ENCODE measurements at places on chromosomes 3 and 15.

DNA sequence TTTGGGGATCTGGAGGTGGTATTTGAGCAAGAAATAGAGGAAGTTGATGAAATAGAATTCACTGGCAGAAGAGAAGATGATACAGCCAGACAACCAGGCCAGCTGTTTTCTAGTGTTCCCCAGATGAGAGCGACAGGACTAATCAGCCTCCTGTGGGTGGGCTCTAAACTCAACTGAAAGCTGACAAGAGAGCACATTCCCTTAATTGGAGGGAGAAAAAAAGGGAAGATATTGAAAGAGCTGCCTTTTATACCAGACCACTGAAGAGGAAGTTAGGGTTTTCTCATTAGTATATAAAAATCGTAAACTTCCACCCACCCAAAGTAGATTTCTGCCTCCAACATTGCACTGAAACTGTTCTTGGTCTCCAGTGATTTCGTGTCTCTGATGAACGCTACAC lies 6.5 kb upstream of the TM4SF19 start:
- no peak for DNase-seq

- DNase-seq: no peak
Observed at GRCh38 chr3:196122021-196122687, 40.3 kb upstream of the TFRC start.

DNA sequence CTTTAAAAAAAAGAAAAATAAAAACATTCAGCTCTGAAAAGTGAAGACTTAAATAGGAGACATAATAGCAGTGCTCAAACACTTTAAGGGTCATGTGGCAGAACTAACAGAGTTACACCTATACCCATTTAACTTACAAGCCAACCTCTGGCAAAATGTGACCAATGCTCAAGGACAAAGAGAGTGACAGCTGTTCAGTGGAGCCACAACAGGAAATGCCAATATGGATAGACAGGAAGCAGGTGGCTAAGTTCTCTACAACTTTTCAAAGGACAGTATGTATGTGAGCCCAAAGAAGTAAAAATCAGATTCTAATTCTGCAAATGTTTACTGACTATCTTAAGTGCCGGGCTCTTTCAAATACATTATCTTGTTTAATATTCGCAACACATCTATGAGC lies 3.4 kb downstream of the TMCC1 start:
- no peak for DNase-seq

DNA sequence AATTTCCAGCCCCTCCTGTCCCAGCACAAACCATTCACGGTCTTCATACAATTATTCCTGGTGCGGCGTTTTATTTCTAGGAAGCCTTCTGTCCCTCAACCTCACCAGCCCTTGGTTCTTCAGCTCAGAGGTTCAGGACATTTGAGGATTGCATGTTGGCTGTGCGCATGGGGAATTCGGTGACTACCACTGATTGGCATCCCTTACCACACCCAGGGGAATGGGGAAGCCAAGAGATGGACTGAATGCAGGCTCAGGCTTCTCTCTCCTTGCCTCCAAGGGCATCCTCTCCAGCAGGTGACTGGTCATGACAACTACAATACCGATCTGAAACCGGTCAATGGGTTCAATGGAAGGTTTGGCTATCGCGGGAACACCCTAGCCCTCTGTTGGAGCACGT lies 153.8 kb downstream of the MTHFS start:
- no peak for DNase-seq

- DNase-seq: no peak
Observed at GRCh38 chr15:86445579-86446252, 366.0 kb downstream of the AGBL1 start.

DNA sequence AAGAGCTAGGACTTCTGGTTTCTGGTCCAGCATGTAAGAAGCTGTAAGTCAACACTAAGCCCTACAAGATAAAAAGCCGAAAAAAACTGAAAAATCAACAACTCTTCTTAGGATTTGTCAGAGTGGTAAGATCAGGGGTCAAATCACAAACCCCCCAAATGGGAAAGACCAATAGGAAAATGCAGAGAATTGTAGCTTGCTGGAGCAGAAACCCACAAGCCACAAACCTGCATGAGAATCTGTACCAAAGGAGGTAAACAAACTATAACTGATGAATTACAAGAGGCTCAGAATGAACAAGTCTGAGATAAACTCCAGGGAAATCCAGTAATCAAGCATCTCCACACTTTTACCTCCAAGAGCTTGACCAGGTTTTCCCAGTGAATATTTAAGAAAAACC lies 36.0 kb downstream of the RFX7 start:
- DNase-seq: no peak

DNA sequence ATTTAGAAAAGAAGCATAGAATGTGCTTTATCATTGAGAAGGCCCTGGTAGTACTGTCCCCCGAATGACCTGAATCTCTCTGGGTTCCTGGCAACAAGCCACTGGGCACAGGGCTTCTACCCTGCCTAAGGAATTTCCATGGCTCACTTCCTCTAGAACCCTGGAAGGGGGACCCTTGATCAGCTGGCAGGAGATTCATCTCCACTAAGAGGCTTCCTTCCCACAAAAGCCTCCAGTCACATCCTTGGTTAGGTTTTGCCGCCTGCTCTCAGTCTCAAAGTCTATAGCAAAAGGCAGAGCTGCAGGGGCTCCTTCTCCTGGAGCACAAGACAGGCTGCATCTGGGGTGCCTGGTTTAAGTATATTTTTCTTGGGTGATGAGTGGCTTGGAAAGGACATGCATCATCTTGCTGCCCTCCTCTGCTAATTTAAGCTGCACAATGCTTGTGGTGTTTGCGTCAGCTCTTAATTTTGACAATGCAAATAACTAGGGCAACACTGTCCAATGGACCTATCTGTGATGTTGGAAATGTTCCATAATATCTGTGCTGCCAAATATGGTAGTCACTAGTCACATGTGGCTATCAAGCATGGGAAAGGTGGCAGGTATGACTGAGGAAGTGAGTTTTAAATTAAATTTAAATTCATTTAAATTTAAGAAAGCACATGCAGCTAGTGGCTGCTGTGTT lies 33.4 kb upstream of the RARRES1 start:
- DNase-seq: no peak

DNA sequence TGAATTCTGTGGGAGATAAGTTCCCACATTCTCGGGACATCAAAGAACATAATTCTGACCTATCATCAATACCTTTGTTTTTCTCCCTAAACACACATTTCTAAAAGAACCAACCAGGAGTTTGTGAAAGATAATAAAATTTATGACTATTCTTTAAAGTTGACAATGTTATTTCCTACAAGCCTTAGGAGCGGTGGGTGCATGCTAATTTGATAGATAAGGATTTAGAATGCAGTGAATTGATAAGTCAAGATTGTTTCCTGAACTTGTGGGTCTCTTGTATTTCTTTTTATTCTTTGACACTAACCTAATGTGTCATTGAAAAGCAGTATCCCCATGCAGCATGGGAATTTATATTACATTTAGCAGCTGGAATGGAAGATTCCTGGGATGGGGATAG lies 10.3 kb upstream of the UBE2E2 start:
- DNase-seq: no peak

DNA sequence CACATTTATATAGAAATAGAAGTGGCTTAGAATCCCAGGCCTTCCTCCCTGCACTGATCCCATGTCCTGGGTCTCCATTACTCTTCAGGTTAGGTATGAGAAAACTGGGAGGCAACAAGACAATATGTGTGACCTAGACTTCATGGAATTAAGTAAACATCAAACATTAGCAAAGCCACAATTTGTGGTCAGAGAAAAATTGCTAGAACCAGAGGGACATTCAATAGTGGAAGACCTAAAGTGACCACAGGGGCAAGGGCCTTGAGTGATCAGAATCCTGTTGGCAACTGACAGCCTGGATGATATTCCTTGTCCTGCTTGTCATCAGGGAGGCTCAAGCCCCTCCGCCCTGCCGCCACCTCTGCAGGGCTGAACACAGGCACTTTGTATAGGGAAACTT lies 322.8 kb upstream of the CTNNB1 start:
- no peak for DNase-seq

GRCh38 chr3:50293079-50293801 lies 1.0 kb upstream of the IFRD2 start:
- no peak for DNase-seq

DNA sequence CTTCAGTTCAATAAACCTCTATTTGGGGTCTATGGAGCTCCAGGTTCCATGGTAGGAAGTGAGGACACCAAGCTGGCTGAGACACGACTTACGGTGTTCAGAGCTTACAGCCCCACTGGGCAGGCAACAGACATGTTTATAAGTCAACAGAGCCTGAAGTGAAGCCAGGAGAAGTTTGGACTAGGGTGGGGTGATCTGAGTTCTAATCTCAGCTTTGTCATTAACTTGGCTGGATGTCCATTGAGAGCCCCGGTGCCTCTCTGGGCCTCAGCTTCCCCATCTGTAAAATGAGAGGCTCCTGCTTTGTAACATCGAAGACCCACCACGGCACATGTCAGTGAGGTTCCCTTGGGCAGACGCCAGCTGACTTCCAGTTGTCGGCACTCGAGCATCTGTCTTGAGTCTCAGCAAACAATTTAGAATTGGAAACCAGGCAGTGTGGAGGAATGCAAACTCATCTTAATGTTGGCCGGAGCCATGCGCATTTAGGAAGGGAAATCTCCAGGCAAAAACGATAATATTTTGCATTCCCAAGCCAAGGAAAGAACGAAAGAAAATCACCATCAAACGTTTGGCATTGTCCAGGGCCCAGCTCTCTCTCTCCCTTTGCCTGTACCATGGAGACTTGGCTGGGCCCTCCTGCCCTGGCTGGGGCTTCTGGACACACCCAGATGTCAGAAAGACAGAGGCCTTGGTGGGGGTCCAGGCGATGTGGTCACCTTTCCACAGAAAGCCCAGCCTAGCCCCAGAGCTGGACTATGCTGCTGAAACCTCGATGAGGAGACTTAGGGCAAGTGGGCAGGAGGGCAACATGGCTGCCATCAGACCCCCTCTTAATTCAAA lies 18.4 kb downstream of the ITGA11 start:
- DNase-seq: no peak

GRCh38 chr3:141407047-141407446 lies 38.7 kb downstream of the ZBTB38 start:
- DNase-seq: no peak

DNA sequence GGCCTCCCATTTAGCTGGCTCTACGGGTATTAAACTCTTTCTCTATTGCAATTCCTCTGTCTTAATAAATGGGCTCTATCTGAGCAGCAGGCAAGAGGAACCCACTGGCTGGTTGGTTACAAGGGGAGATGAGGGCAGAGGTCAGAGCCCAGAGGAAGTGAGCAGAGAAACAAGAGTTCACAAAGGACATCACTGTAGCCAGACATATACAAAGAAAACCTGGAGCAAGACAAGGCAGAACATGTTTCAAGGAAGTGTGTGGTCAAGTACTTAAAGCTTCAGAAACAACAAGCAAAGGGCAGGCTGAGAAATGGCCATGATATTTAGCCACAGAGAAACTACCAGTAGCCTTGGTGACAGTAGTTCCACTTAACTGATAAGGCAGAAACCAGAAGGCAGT lies 24.3 kb downstream of the SUSD5 start:
- no peak for DNase-seq

DNA sequence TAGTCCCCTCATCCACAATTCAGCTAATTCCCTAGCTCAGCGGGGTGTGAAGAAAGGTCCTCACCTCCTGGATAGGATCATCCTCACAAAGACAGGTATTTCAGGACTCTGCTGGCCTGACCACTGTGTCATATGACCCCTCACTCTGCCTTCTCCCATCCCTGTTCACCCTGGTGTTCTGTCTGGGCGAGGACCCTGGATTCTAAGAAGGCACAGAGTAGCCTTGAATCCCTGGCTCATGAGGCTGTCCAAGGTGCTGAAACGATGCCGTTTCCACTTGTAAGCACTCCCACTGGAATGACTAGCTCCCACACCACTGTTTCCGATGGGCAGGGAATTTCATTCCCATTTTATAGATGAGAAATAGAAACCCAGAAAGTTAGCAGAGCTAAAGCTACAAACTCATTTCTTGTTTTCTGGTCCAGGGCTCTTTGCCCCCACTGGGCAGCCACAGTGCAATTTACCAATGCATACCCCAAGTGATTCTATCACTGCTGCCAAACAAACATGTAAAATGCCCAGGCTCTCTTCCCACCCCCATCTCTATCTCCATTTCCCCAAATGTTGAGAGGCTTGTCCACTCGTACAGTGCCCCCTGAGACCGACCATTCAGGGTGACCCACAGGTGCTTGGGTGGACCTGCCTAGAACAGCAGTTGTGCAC lies 83.2 kb downstream of the RAB11A start:
- DNase-seq: no peak

GRCh38 chr15:73291441-73291840 lies 77.3 kb downstream of the HCN4 start:
- no peak for DNase-seq

GRCh38 chr15:49675041-49675440 lies 54.2 kb downstream of the DTWD1 start:
- no peak for DNase-seq

DNA sequence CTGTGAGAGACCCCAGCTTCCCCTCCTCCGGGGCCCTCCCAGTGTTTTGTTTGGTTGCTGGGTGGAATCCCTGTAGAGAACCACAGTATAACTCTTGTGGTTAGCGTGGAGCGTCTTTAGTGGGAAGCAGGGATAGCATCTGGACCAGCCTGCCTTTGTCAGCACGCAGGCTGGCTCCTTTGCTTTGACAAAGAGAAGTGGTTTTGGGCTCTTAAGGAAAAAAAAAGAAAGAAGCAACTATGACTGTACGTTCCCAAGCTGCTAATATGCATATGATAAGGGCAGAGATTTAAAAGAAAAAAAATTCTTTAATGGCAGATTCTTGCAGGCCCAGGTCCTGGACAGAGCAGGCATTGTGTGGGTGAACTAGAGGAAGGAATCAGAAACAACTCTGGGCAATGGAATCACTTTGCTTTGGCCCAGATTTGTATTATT lies 340.8 kb upstream of the CTDSPL start:
- DNase-seq: no peak

- DNase-seq: no peak
Observed at GRCh38 chr3:63413523-63413922, 135.4 kb downstream of the SYNPR start.

- DNase-seq: no peak
Observed at GRCh38 chr3:126535636-126536035, 11.7 kb downstream of the CHST13 start.

GRCh38 chr3:113169891-113170452 lies 41.4 kb upstream of the BOC start:
- DNase-seq: no peak

- no peak for DNase-seq
Observed at GRCh38 chr15:85709250-85709649, 85.5 kb downstream of the KLHL25 start.

DNA sequence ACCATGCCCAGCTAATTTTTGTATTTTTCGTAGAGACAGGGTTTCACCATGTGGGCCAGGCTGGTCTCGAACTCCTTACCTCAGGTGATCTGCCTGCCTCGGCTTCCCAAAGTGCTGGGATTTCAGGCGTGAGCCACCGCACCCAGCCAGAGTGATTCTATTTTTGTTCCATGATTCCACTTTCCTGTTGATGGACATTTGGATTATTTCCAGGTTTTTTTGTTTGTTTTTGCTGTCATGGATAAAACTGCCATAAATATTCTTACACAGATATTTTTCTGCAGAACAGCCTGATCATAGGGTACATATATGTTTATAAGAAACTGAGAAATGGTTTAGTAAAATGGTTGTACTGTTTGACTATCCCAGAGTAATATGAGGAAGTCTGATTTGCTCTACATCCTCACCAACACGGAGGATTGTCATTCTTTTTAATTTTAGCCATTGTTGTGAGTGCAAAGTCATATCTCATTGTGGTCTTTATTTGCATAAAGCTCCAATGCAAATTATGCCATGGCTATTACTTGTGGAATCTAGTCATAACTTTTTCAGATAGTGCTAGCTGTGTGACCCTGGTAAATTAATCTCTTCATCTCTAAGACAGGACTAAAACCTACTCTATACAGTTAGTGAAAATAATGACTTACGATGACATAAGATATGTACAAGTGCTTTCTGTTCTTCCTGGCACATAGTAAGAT lies 42.7 kb downstream of the MAP6D1 start:
- no peak for DNase-seq

Data from central memory CD4-positive, alpha-beta T cell (primary cell).